ENCODE measurements at places on chromosomes 6 and 20.

GRCh38 chr6:98848539-98849242, 14.3 kb downstream of the POU3F2 start:
- peaks cover 12% of the 10 kb centered on the region for H3K4me1 ChIP-seq
- peak overlapping the region; percentile 55 for H3K4me3 ChIP-seq
- H3K36me3 ChIP-seq, result no peaks in the 10 kb centered on the region
- no peak overlapping the region for H3K27ac ChIP-seq
- peaks cover 20% of the 10 kb centered on the region for H3K27me3 ChIP-seq

GRCh38 chr20:53947501-53948195, 122.7 kb downstream of the BCAS1 start:
- peaks cover 4% of the 10 kb centered on the region for H3K4me1 ChIP-seq
- H3K27me3 ChIP-seq, result no peaks in the 10 kb centered on the region
- DNase-seq, result no peak
- H3K27ac ChIP-seq, result no peak overlapping the region
- H3K36me3 ChIP-seq, result no peaks in the 10 kb centered on the region

DNA sequence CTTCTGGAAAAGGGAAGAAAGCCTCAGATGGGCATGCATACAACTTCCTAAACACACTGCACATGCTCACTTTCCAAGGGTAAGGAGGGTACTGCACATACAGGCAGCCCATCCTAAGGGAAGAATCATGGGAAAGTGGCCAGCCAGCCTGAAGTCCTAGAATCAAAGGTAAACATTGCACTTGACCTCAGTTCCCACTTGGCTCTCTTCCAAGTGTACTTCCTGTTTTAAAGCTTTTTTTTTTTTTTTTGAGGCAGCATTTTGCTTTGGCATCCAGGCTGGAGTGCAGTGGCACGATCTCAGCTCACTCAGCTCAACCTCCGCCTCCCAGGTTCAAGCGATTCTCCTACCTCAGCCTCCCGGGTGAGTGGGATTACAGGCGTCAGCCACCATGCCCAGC, 225.3 kb upstream of the EPHA7 start:
- no peak for DNase-seq
- H3K4me3 ChIP-seq, result no peak overlapping the region
- no peaks in the 10 kb centered on the region for H3K4me1 ChIP-seq

GRCh38 chr6:100463630-100464161, 1.0 kb downstream of the SIM1 start:
- no peak overlapping the region for H3K27ac ChIP-seq
- no peak for DNase-seq

DNA sequence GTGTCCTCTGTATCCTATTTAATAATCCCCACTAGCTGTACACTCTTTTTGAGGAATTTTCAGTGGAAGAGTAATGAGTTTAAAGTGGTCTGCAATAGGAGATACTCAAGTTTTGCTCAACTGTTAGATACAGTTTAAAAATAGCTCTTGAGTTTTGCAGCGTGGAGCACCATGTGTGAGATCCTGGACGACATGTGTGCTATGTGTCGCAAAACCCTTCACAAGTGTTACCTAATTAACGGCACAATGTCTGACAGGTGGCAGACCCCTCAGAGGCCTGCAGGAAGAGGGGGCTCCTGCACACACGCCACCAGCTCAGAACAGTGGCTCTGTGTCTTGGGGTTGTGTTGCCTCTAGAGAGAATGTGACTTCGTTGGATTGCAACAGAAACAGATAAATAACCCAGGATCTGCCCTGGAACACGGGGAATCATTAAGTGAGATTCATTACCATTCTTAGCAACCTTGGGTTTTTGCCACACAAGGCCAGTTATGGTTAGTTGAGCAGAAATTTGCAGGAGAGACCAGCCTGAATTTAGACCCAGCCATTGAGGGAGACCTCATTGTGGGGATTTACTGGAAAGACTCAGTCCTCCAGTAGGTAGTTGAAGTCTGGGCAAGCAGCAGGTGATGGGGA, 73.8 kb downstream of the SASH1 start:
- H3K4me3 ChIP-seq, result no peak overlapping the region
- no peak for DNase-seq
- no peak overlapping the region for H3K27ac ChIP-seq
- H3K27me3 ChIP-seq, result no peaks in the 10 kb centered on the region

DNA sequence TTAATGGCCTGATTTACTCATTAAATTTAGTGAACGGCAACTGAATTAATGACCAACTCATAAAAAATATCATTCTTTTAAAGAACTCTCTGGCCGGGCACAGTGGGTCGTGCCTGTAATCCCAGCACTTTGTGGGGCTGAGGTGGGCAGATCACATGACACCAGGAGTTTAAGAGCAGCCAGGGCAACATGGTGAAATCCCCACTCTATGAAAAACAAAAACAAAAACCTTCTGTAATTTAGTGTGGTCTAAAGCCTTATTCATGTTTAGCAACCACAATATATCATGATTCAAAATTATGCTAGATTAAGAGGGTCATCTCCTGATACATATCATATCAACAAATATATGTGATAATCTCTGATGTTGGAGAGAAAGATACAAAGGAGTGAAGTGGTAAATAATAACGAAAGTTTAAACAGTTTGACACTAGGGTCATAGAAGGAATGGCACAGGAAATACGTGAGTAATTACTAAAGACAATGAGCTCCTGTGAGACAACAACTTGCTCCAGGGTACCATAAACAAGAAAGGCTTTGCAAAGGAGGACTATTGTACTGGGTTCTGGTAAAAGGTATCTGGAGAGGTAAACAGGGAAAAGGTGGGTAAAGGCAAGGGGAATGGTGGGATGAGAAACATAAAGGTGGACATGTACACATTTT, 5.7 kb downstream of the ELOVL4 start:
- H3K36me3 ChIP-seq, result no peaks in the 10 kb centered on the region
- DNase-seq, result no peak
- no peaks in the 10 kb centered on the region for H3K27me3 ChIP-seq
- H3K4me3 ChIP-seq, result no peak overlapping the region

DNA sequence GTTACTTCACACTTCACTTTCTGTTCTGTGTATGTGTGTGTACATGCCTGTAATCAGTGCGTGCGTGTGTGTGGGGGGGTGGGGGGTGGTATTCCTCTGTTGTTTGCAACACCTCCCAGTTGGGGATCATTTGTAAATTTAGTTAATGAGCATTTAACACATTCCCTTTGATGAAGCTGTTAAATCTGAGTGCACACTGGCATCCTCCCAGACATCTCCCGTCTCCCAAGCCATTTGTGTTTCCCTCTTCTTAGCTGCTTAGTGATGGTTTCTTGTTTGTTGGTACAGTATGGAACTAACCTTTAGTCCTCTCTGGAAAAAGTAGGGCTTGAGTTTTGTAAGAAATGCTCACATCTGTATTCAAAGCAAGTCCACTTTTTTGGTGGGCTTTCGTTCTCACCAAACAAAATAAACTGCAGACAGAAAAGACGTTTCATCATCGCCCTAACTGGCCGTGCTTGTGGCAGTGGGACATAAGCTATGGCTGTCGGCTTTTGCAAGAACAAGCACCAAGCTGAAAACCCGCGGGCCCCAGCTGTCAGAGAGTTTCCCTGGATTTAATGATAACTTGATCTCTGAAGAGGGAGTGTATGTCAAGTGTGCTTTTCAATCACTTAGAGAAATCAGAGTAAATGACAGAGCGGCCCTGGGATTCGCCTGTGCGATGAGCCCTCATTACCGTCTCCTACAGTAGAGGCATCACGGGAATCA, 54.9 kb upstream of the SASH1 start:
- no peak overlapping the region for H3K27ac ChIP-seq
- no peaks in the 10 kb centered on the region for H3K27me3 ChIP-seq
- no peaks in the 10 kb centered on the region for H3K36me3 ChIP-seq
- no peaks in the 10 kb centered on the region for H3K4me1 ChIP-seq
- DNase-seq, result no peak

- H3K27me3 ChIP-seq, result no peaks in the 10 kb centered on the region
- no peaks in the 10 kb centered on the region for H3K36me3 ChIP-seq
- H3K4me1 ChIP-seq, result peaks cover 23% of the 10 kb centered on the region
- peak within 1 kb of the TSS; percentile 71 for H3K4me3 ChIP-seq
- DNase-seq, result no peak
- H3K27ac ChIP-seq, result no peak within 1 kb of the TSS
Observed at GRCh38 chr6:391559-392440, at the start of gene IRF4. IRF4 (plus strand) TSS chr6:391752; CDS start chr6:393153, 1,401 bp downstream.

GRCh38 chr6:39881851-39882530, 52.3 kb downstream of the MOCS1 start:
- peaks cover 14% of the 10 kb centered on the region for H3K36me3 ChIP-seq
- H3K4me3 ChIP-seq, result peak overlapping the region; percentile 12
- H3K4me1 ChIP-seq, result peaks cover 36% of the 10 kb centered on the region
- DNase-seq, result peak; percentile 63
- H3K27ac ChIP-seq, result peak overlapping the region; percentile 96

DNA sequence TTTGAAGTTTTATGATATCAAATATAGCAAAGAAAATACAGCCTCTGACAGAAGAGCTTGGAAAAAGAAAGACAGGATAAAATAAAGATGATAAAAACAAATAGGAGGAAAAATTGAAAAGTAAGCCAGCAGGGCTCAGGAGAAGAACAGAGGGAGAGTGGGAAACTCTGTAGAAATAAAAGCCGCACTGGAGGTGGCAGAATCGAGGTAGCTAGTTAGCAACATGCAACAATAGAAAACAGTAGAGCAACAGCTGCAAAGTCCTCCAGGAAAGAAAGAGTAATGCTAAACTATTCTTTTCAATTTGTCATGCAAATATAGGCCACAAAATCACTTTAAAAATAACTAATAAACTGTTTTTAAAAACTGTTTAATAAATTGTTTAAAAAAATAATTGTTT, 28.8 kb downstream of the HBS1L start:
- DNase-seq, result no peak
- H3K4me1 ChIP-seq, result no peaks in the 10 kb centered on the region
- H3K27ac ChIP-seq, result no peak overlapping the region
- no peaks in the 10 kb centered on the region for H3K36me3 ChIP-seq
- H3K27me3 ChIP-seq, result no peaks in the 10 kb centered on the region

GRCh38 chr6:100468016-100468622, 3.4 kb upstream of the SIM1 start:
- peaks cover 16% of the 10 kb centered on the region for H3K4me1 ChIP-seq
- H3K27me3 ChIP-seq, result peaks cover 46% of the 10 kb centered on the region
- no peaks in the 10 kb centered on the region for H3K36me3 ChIP-seq
- DNase-seq, result no peak

DNA sequence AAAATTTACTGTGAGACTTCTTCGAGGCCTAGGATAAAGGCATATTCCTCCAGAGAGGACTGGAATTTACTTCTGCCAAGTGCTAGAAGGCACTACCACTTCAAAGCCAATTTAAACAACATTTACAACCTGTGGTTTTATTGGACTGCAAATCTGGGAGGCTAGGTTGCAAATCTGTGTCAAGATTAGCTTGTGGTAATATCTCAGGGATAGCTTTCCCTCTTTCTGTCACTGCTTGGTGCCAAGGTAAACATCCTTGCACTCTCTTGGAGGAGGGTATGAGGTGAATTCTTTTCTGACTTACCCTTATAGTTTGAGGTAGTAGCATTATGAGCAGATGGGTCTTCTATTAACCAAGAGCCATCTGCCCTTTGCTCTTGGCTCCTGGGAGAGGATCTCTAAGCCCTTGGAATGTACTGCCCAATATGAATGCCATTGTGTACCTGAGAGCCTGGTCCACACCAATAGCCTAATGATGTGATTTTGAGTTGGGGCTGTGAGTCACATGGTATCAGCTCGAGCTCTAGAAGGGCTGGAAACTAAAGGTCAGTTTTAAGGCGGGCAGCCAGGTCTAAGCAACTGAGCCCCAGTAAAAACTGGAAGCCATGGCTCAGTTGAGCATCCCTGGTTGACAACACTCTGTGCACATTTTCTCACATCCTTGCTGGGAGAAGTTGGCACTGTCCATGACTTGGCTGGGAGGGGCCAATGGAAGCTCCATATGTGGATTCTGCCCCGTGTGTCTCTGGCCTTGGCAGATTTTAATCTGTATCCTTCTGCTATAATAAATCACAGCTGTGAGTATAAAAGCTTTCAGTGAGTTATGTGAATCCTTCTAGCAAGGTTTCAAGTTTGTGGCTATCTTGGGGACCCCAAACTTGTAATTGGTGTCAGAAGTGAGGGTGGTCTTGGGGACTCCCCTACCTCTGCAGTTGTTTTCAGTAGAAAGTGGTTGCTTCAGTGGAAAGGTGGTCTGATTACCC, 188.1 kb downstream of the UBE3D start:
- no peaks in the 10 kb centered on the region for H3K36me3 ChIP-seq
- DNase-seq, result no peak
- no peak overlapping the region for H3K27ac ChIP-seq
- H3K4me3 ChIP-seq, result no peak overlapping the region

Measured in thoracic aorta (tissue), 2 donors.